ENCODE measurements at places on chromosomes 4 and X. TPM values are rescaled to one million over a fixed set of nuclear protein-coding genes. Genes with fewer than 3 reads are reported as not detected.

ARAP2 gene
- 57.2 TPM for total RNA-seq

SPIN2A gene
- 0.69 TPM for total RNA-seq

XPNPEP2 gene
- total RNA-seq = 0.93 TPM

GAGE12J gene
- not detected for total RNA-seq

SSX1 gene
- total RNA-seq = not detected

KDR gene
- total RNA-seq = 48.6 TPM

DNA sequence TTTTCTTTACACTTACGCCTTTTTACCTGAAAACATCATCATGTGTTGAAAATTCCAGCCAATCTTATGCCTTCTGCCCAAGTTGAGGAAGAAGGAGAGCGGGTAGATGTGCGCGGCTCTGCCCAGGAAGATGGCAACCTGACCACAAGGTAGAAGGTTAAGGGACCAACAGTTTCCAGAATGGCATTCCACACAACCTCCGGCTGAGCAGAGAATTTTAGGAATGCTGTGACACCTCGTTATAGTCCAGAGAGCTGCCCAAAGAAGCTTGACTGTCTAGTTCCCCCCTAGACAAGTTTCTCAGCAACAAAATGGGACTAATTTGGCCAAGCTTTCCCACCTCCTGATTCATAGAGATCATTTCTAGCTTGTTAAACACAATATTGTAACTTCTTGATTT lies 75.1 kb downstream of the CHST7 start:
- H3K4me1 ChIP-seq = peaks cover 13% of the 10 kb centered on the region
- no peak overlapping the region for H3K27ac ChIP-seq
- no peaks in the 10 kb centered on the region for H3K27me3 ChIP-seq
- DNase-seq = no peak
- no peaks in the 10 kb centered on the region for H3K36me3 ChIP-seq
- H3K4me3 ChIP-seq = no peak overlapping the region

GRCh38 chr4:4864940-4865704 lies 5.7 kb downstream of the MSX1 start:
- H3K4me3 ChIP-seq = no peak overlapping the region
- no peaks in the 10 kb centered on the region for H3K36me3 ChIP-seq
- no peak overlapping the region for H3K27ac ChIP-seq
- H3K4me1 ChIP-seq = peaks cover 19% of the 10 kb centered on the region
- H3K27me3 ChIP-seq = peaks cover 100% of the 10 kb centered on the region
- DNase-seq = no peak

- H3K36me3 ChIP-seq = no peaks in the 10 kb centered on the region
- H3K27ac ChIP-seq = no peak overlapping the region
- no peak for DNase-seq
- no peak overlapping the region for H3K4me3 ChIP-seq
- H3K4me1 ChIP-seq = no peaks in the 10 kb centered on the region
Observed at GRCh38 chr4:24434241-24434640, 150.1 kb downstream of the DHX15 start.

- H3K27me3 ChIP-seq = no peaks in the 10 kb centered on the region
- no peaks in the 10 kb centered on the region for H3K4me1 ChIP-seq
- DNase-seq = no peak
Observed at GRCh38 chr4:182265881-182266280, 22.7 kb downstream of the TENM3 start.

DNA sequence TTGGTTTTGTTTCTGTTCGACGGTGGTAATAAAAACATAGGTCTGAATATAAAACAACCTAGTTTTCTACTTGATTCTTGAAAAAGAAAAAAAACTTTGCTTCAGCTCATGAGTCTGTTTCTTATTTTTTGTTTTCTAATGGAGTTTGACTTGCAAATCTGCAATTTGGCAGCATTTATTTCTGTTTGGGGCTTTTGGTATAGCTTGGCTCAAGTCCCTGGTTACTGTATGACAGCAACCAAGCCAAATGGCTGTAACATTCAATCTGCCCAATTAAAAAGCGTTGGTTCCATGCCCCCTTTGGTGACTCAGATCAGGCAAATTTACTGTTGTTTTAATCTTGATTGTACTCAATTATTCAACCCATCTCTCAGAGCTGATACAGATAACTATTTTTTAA lies 263.4 kb downstream of the GRIA3 start:
- H3K4me1 ChIP-seq = no peaks in the 10 kb centered on the region
- no peak for DNase-seq
- H3K27ac ChIP-seq = no peak overlapping the region
- H3K4me3 ChIP-seq = no peak overlapping the region
- no peaks in the 10 kb centered on the region for H3K36me3 ChIP-seq

- no peak overlapping the region for H3K27ac ChIP-seq
- no peaks in the 10 kb centered on the region for H3K36me3 ChIP-seq
- no peak for DNase-seq
- H3K4me1 ChIP-seq = no peaks in the 10 kb centered on the region
- H3K4me3 ChIP-seq = no peak overlapping the region
Observed at GRCh38 chrX:45208121-45208856, 7.6 kb upstream of the DIPK2B start.
